Pulmonary artery endothelial cell (primary cell): ENCODE measurements at places on chromosomes 1 and 21. TPM values are rescaled to one million over a fixed set of nuclear protein-coding genes. Genes with fewer than 3 reads are reported as not detected.

DNA sequence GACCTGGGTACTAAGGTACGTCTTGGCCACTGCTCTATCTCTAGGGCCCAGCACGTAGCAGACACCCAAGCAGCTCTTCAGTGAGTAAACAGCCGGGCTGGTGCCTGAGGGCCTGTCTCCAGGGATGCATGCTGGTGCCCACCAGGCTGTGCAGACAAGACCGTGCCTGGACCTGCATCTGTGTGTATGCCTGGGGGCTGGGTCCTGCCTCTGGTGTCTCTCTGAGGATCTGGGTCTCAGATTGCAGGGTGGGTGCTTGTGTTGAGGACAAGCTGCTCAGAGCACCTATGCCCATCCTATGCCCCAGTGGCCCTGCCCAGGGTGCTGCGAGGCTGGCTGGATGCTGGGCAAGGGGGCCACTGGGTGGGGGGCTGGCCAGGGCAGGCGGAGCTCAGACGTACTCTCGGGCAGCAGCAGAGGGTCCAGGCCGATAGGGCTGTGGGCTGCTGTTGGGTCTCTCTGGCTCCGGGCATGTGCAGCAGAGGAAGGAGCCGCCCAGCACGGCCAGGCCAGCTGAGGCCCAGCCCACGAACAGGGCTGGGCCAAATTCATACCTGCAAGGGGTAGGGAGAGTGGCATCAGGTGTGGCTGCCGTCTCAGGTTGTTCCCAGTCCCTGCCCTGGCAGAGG, 4.4 kb downstream of the CLDN19 start:
- no peak for DNase-seq

RHEX gene
- total RNA-seq: not detected in 2 replicates

DNA sequence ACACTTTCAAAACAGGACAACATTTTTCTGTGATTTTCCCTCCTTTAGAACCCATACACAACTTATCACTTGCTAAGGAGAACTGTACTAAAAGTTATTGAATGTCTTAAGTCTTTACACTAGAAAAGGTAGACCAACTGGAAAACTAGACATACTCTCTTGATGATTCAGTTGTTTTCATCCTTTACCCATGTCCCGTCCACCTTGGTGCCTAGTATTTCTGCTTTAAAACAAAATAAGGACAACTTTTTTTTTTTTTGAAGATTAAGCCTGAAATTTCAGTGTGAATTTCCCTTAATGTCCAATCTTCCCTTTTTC, 4.5 kb downstream of the CDKN2C start:
- no peak for DNase-seq

DNA sequence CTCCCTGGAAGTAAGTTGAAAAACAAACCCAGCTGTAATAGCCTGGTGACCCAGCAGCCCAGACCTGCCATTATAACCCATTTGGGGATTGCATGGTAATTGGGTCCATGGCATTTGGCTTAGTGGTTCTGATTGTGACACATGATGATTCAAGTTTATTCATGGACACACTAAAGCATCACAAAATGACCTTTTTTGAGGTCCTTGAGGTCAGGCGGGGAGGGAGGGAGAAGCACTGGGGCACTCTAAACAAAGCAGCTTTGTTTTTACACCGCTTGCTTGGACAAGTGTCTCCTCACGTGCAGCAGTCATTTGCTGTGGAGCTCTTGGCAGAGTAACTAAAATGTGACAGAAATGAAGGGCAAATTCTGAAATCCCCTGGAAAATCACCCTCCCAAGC, 241.0 kb upstream of the SGIP1 start:
- no peak for DNase-seq

DNA sequence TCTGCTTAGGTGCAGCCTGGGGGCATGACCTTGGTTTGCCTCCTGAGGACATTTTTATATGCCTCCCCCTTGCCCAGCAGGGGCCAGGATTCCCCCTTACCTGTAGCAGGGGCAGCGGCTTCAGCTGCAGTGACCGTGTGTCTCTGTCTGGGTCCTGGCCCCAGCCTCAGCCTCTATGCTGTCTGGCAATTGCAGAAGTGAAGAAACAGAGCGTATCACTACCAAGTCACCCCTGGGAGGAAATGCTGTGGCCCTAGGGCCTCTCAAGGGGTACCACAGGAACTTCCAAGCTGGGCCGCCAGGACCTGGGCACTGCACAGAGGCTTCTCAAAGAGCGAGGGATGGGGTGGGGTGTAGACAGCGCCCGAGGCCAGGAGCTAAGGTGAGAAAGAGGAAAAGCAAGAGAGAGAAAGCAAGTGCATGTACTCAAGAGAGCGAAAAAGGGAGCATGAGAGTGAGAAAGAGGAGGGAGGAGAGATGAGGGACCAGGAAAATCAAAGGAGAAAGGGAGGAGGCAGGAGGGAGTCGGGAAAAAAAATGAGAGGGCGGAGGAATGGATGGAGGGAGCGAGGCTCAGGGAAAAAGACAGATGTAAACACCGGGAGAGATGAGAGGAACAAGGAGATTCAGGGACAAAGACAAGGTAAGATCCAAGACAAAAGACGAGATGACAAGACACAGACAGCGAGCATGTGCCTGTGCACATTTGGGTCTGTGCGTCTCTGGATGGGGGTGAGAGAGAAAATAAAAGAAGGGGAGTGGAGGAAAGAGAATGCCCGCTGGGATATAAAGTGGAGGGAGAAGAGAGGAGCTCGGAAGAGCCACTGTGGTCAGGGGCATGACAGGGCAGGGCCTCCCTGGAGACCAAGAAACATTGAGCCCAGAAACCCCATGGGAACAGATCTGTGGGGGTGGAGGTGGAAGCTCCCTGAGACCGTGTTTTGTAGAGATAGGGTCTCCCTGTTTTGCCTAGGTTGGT, at the start of gene PTAFR:
Gene PTAFR, minus strand, starts transcription at position 199 of the 979 bp plus-strand sequence. CDS start 25,669 bp downstream, outside the sequence.
- DNase-seq: no peak

DNA sequence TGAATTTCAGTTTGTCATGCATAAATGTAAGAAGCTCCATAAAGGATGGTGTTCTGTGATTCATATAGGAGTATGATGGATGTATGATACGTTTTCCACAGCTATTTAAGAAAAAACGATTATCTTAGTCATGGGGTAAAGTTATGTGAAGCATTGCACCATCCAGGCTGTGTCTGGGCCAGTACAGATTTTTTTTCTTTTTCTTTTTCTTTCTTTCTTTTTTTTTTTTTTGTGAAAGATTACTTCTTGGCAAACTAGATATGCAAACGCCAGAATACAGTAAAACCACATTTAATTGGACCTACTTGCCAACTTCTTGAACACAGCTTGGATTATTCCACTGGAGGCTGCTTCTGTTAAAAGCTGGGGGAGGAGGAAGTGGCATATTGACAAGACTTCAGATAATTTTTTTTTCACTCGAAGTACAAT, 14.9 kb downstream of the ZBTB18 start:
- no peak for DNase-seq

TRIM45 gene
- 1.1 and 2.0 TPM in 2 replicates for total RNA-seq

DNA sequence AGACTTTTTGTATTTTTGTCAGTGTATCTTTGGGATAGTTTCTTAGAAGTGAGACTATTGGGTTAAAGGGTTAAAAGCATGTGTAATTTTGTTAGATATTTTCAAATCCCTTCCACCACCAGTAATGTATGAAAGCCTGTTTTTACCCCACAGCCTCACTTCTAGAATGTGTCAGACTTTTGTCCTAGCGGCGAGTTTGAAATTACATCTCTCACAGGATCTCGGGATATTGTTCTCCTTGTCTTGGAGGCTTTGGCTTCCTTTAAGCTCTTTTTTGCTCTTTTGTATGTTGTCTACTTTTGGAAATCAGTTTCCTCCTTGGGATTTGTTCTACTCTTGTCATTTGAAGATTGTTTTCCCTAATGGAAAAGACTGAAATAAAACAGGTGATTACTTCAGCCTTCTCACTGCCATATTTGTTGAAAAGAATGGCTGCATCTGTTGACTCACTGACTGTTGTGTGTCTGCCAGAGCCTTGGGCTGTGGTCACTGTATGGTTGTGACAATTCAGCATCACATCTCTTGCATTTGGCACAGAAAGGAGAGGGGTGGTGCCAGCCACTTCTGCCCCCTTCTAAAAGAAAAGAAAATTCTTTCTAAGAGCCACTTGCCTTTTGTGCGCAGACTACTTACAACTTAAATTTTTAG, 22.6 kb downstream of the ST3GAL3 start:
- no peak for DNase-seq

PNRC2 gene
- total RNA-seq: 105 and 149 TPM in 2 replicates

DNA sequence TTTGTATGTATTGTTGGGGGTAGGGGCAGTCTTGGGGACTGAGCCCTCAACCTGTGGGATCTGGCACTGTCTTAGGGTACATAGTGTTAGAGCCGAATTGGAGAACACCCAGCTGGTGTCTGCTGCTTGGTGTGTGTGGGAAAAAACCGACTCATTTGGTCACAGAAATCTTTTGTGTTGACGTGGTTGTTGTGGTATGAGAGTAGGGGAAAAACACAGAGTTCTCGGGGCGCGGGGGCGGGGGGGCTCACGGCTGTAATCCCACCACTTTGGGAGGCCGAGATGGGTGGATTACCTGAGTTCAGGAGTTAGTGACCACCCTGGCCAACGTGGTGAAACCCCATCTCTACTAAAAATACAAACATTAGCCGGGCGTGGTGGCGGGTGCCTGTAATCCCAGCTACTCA, 15.3 kb upstream of the SRSF10 start:
- DNase-seq: no peak

DNA sequence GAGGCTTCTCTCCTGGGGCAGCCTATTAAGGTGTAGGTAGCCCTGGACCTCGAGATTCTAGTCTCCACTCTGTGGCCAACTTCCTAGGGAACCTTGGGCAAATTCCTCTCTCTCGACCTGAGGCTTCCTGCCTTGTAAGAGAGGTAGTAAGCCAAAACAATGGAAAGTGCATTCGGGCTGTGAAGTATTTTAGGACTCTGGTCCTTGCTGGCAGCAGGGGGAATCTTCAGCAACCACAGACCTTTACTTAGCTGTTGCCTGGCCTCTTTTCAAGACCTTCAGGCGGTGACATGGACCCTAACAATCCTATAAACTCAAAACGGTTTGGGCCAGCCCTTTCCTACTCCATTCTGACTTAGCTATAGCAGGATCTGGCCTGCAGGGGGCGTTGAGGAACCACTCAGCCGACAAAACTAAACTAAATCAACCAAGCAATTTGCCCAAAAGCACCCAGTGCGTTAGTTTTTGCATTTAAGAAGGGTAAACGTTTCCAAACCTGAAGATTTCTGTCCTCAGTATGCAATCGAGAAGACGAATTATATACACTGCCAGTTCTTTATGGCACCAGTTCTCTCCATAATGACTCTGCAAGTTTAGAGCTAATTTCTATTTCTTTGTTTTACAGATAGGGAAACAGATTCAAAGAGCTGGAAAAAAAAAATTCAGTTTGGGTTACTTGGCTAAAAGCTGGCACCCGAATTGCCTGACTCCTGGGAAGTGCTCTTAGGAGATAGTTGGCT, 10.9 kb upstream of the SESN2 start:
- DNase-seq: no peak

GRCh38 chr1:83676106-83676505, 322.8 kb downstream of the TTLL7 start:
- no peak for DNase-seq

GRCh38 chr1:50787266-50787665, 172.8 kb downstream of the FAF1 start:
- no peak for DNase-seq

DNA sequence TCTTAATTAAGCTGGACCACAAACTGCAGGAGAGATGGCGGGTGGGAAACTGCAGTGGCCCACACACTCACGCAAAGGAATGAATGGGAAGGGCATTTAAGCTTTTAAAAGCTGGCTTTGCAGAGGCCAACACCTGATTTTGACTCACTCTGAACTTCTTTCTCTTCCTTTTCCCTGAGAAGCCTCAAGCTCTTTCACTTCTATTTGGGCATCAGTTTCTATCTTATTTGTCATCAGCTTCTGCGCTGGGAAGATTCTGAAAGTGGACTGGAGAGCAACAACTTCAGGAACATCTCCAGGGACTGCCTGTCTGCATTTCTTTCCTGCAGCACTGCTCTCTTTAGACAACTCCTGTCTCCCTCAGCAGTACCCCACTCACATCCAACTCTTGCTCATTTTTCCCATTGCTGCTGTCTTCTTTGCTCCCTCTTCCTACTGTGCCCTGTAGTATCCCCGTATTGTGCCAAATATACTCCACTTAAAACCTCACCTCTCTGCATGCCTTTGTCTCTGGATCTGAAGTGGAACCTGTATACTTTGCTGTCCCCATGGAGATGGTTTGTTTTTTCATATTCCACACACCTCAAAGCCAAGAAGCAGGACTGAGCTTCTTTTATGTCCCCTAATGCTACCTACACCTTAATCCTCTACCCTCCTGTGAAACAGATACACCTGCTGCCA, 143.3 kb upstream of the JUN start:
- DNase-seq: no peak

PDC gene
- total RNA-seq: not detected in 2 replicates

DNA sequence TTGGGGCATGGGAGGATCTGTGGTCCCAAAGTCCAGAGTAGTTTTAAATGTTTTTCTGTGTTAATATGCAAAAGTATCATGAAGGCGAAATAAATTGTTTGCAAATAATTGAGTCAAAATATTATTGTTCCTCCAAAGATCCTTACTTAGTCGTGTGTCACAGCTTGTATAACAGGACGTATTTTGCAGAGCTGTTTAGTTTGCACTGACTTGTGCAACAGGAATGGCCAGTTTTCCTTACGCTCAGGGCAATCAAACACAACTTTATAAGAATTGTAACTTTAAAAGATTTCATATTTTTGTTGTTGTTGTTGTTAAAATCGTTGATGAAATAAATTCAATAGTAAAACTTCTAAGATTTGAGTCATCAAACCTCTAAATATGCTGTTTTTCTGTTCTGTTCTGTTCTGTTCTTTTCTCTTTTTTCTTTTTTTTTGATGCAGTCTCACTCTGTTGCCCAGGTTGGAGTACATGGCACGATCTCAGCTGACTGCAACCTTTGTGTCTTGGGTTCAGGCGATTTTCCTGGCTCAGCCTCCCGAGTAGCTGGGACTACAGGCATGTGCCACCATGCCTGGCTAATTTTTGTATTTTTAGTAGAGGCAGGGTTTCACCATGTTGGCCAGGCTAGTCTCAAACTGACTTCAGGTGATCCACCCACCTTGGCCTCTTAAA, 60.6 kb downstream of the UCK2 start:
- no peak for DNase-seq

DNA sequence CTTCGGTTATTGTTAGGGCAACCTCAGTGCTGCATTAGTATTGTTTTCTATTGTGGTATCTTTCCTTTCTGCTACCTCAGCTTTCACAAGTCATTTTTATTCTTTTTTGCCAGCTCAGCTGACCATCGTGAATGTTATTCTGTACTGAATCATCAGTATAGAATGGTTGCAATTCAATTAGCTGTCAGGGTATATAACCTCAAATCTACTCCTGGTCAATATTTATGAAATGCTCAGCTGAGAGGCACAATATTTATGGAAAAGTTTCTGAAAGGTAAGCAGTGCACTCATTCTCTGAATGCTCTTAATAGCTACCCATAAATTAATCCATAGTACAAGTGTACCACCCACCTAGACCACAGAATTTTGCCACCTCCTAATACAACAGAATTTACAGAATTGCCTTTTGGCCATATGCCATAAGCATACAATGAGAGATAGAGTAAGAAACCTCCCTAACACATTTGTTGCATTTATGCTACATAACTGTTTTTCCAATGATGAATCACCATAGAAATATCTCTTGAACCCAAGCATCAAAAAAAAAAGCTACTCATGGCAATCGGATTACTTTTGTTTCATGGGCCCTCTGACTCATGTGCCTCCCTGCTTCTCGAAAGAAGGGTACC, 732.6 kb upstream of the CHRM3 start:
- no peak for DNase-seq
